Vagina (tissue), 2 donors: ENCODE measurements at places on chromosomes 5 and 9. TPM values are rescaled to one million over a fixed set of nuclear protein-coding genes. Genes with fewer than 3 reads are reported as not detected.

DNA sequence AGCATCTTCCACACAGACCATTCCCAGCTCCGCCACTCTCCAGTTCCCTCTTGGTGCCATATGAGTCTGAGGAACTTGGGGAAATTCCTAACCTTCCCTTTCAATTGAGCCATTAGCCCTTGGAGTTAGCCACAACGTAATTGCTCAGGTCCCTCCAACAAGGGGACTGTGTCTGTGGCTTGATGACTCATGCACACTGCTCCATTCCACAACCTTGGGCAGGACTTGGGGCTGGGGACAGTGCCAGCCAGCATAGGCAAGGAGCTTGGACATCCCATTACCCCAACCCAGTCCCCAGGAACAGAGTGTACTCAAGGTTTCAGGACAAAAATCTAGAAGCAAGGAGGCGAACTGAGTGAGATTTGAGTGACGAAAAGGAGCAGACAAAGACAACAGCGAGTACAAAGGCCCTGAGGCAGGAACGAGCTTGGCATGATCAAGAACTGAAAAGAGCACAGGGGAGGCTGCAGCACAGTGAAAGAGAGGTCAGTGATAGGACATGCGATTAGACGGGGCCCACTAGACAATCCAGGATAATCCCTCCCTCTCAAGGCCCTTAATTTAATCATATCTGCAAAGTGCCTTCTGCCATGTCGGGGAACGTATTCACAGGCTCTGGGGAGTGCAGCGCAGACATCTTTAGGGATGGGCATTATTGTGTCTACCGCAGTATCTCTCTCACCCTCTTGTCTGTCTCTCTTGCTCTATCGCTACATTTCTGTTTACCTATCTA is 16.0 kb upstream of the JADE2 start:
- DNase-seq, result no peak

DNA sequence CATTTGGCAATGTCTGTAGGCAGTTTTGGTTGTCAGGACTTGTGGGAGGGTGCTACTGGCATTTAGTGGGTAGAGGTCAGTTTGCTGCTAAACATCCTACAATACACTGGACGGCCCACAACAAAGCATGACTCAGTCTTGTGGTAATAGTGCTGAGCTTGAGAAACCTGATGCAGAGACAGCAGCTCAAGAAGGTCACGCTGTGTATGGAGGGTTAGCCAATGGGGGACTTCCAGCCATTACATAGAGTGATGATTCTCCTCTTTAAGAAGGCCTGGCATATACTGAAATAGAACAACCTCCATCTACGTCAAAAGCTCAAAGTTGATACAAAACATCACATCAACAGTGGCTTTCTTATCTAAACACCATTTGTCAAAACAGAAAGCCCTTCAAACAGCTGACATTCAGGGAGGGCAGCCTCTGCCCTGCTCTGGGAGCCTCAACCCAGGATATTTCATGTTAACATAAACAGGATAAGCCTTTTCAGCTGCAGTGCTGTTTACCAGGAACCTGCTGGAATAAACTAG is 143.0 kb downstream of the GPBP1 start:
- no peak for DNase-seq

DNA sequence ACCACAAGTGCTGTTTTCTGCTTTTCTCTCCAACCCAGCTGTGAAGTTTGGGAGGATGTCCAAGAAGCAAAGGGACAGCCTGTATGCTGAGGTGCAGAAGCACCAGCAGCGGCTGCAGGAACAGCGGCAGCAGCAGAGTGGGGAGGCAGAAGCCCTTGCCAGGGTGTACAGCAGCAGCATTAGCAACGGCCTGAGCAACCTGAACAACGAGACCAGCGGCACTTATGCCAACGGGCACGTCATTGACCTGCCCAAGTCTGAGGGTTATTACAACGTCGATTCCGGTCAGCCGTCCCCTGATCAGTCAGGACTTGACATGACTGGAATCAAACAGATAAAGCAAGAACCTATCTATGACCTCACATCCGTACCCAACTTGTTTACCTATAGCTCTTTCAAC is 145.2 kb downstream of the RORB start:
- DNase-seq, result no peak

GRCh38 chr9:68981789-68982188 is 32.1 kb downstream of the PRKACG start:
- no peak for DNase-seq

DNA sequence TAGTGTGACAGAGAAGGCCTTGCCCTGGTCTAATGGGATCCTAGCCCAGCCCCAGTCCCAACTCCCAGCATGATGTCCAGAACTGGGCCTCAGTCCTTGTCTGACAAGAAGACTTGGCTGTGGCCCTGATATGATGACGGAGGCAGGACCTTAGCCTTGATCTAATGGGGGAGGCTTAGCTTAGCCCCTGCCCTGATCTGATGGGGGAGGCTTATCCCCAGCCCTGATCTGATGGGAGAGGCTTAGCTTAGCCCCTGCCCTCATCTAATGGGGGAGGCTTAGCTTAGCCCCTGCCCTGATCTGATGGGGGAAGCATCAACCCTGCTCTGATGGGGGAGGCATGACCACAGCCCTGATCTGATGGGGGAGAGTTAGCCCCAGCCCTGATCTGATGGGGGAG is 3.7 kb downstream of the PKN3 start:
- no peak for DNase-seq

- no peak for DNase-seq
Observed at GRCh38 chr9:133238272-133238850, 29.3 kb upstream of the OBP2B start.

DNA sequence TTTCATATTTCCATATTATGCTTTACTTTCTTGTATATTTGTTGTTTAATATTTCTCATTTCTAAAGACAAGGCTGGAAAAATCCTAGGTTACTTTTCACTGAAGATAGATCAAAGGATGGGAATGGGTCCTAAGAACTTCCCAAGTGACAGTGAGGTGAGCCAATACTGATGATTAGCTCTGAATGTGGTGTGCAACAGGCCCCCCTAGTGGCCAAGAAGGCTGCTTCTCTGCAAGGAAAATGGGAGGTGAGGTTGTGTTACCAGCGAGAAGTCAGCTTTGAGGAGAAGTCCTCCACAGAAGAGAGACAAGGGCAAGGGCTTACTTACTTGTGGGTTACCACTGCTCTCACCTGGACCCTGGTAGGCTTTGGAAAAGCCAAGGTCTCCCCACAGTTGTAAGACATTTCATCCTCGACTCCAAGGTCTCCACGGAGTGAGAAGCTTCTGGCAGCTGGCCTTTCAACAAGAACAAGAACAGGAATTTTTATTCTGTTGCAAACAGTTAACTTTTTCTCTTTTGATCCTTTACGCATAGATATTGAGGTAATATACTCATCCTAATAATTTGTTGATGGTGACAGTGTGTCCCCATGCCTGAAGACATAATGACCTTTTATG is 69.9 kb downstream of the MAMDC2 start:
- no peak for DNase-seq

Gene INSL4
- not detected for total RNA-seq

Gene LURAP1L
- total RNA-seq, result 14.5 TPM

Gene LIX1
- total RNA-seq, result not detected
